Left ventricle myocardium inferior (tissue), 1 donor: ENCODE measurements at places on chromosomes 16 and 17. TPM values are rescaled to one million over a fixed set of nuclear protein-coding genes. Genes with fewer than 3 reads are reported as not detected.

- H3K27me3 ChIP-seq, result no peaks in the 10 kb centered on the region
- no peaks in the 10 kb centered on the region for H3K4me1 ChIP-seq
- no peak overlapping the region for H3K4me3 ChIP-seq
- no peak for DNase-seq
- H3K27ac ChIP-seq, result no peak overlapping the region
Measured at GRCh38 chr17:70493277-70493874, 324.0 kb downstream of the KCNJ2 start.

DNA sequence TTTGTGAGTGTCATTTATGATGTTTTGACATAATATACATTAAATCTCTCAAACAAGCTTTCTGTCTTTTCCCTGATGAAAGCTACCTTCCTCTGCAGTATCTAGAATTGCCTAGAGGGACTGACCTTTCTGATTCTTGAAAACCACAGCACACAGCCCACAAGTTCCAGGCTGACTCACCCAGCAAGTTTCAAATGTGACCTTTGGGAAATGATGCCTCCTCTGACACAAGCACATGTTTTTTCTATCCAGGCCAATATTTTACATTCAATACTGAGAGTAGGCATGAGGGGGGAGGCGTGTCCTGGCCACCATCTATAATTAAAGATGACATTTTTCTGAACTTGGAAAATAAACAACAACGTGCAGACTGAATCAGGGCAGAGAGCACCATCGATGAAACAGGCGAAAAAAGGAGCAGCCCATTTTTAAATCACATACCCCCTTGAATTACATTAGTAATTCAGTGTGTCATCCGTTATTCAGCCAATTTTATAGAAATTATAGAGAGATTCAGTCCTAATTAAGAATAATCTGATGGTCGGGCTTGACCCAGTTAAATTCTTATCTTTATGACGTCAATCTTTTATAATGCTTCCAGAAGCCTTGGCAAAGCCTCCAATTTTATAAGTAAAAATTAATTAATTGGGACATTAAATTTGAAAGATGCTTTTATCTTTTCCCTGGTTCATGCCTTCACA lies 292.6 kb upstream of the CDH11 start:
- H3K4me1 ChIP-seq, result no peaks in the 10 kb centered on the region
- no peak for DNase-seq
- no peak overlapping the region for H3K4me3 ChIP-seq
- H3K27me3 ChIP-seq, result no peaks in the 10 kb centered on the region

GRCh38 chr16:68089067-68089466 lies 3.9 kb downstream of the NFATC3 start:
- H3K27me3 ChIP-seq, result no peaks in the 10 kb centered on the region
- H3K4me1 ChIP-seq, result peaks cover 96% of the 10 kb centered on the region
- H3K36me3 ChIP-seq, result no peaks in the 10 kb centered on the region
- no peak overlapping the region for H3K4me3 ChIP-seq
- H3K27ac ChIP-seq, result no peak overlapping the region

DNA sequence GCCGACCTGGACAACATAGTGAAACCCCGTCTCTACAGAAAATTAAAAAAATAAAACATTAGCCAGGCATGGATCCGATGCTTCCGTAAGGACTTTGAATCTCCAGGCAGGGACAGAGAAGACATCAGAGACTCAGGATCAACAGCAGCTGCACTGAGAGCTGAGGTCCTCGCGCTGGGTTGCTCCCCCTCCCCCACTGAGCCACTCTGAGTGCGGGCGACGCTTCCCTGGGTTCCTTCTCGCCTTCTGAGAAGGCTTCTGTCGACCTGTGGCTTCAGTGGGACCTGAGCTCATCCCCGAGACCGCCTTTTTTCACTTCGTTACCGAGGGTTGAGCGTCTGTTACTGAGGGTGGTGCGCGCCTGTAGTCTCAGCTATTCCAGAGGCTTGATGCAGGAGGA lies 20.4 kb downstream of the ACTG1 start:
- peaks cover 25% of the 10 kb centered on the region for H3K4me1 ChIP-seq
- H3K36me3 ChIP-seq, result no peaks in the 10 kb centered on the region
- DNase-seq, result no peak
- H3K27ac ChIP-seq, result no peak overlapping the region
- H3K4me3 ChIP-seq, result no peak overlapping the region

DNA sequence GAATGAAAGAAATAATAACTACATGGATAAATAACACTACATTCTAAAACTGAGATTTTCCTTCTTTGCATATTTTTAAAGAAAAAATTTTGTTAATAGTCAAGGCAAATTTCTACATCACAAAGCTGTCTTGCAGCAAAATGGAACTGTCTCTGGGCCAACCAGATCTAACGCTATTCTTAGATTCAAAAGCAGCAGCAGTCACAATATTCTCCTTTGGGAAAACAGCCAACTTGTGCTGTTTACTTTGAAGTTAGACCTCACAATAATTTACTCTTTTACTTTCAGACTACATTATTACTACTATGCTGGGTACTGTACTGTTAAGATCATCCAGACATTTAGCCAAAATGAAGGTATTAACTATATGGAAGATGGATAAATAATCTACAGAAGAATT lies 189.1 kb downstream of the CEP112 start:
- no peak overlapping the region for H3K27ac ChIP-seq
- no peak for DNase-seq
- H3K36me3 ChIP-seq, result peaks cover 7% of the 10 kb centered on the region
- H3K27me3 ChIP-seq, result no peaks in the 10 kb centered on the region

- peaks cover 32% of the 10 kb centered on the region for H3K36me3 ChIP-seq
- H3K27me3 ChIP-seq, result no peaks in the 10 kb centered on the region
Measured at GRCh38 chr16:70770626-70771552, 30.1 kb downstream of the VAC14 start.

DNA sequence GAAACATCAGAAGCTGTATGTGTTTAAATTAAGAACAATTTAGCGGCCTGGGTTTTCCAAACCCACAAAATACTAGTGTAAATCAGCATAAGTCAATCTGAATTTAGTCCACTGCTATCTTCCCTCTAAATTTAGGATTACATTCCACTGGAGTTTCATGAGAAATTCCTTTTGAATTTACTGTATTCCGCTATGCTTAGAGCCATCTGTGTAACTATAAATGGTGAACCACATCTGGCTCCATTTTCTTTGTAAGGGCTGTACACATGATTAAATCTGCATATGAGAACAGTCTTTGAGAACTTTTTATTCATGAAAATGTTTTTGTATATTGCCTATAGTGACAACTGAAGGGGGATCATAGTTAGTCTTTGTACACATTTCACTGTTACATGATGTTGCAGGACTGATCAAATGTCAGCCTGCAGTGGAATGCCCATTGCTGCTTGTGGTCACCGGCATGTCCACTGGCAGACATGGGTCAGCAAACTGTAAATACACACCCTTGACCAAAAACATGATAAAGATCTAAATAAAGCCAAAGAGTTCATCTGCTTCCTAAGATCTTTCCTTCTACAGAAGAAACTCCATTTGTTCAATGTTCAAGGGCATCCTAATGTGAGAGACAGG lies 36.8 kb downstream of the RPGRIP1L start:
- no peak overlapping the region for H3K27ac ChIP-seq
- no peak for DNase-seq
- no peaks in the 10 kb centered on the region for H3K27me3 ChIP-seq
- H3K4me1 ChIP-seq, result peaks cover 19% of the 10 kb centered on the region

- no peak overlapping the region for H3K27ac ChIP-seq
- H3K36me3 ChIP-seq, result no peaks in the 10 kb centered on the region
- H3K4me1 ChIP-seq, result no peaks in the 10 kb centered on the region
- H3K4me3 ChIP-seq, result no peak overlapping the region
- H3K27me3 ChIP-seq, result no peaks in the 10 kb centered on the region
Measured at GRCh38 chr16:59964232-59964924, 1230.3 kb upstream of the GOT2 start.

DNA sequence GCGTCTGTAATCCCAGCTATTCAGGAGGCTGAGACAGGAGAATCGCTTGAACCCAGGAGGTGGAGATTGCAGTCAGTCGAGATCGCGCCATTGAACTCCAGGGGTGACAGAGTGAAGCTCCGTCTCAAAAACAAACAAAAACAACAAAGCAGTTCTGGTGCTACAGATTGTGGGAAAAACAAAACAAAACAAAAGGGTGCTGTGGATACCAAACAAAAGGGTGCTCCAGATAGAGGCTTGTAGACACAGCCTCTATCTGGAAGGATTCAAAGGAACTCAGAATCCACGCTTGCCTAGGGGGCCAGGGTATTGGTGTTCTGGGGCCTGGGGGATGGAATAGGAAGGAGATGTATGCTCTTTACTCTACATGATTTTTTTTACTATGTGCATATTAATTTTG lies 2.5 kb downstream of the MYLK3 start:
- no peaks in the 10 kb centered on the region for H3K36me3 ChIP-seq
- DNase-seq, result no peak
- H3K27me3 ChIP-seq, result peaks cover 3% of the 10 kb centered on the region
- H3K4me1 ChIP-seq, result peaks cover 56% of the 10 kb centered on the region

DNA sequence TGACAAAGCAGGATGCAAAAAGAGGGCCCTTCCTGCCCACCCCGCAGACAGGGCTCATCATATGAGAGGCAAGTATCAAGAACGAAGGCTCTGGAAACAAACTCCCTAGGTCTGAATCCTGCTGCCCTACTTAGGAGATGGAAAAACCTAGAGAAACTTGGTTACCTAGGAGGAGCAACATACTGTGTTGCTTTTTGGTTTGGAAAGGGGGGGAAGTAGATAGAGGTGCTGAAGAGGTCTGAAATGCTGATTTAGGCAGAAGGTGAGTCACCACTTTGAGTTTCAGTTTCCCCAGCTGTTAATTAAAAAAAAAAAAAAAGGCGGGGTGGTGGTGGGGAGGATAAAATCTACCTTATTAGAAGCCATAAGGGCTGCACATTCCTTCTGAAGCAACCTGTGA lies 1.5 kb downstream of the N4BP1 start:
- peaks cover 92% of the 10 kb centered on the region for H3K4me1 ChIP-seq
- DNase-seq, result no peak
- peak overlapping the region; percentile 95 for H3K4me3 ChIP-seq
- H3K27ac ChIP-seq, result peak overlapping the region; percentile 95

DNA sequence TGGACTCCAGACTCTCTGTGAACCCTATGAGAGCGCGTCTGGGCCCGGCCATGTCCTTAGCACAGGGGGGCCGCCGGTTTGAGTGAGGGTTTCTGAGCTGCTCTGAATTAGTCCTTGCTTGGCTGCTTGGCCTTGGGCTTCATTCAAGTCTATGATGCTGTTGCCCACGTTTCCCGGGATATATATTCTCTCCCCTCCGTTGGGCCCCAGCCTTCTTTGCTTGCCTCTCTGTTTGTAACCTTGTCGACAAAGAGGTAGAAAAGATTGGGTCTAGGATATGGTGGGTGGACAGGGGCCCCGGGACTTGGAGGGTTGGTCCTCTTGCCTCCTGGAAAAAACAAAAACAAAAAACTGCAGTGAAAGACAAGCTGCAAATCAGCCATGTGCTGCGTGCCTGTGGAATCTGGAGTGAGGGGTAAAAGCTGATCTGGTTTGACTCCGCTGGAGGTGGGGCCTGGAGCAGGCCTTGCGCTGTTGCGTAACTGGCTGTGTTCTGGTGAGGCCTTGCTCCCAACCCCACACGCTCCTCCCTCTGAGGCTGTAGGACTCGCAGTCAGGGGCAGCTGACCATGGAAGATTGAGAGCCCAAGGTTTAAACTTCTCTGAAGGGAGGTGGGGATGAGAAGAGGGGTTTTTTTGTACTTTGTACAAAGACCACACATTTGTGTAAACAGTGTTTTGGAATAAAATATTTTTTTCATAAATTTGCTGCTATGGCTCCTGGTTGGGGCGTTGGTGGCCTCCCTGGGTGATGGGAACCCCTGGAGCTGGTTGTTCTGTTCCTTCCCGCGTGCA lies 23.1 kb downstream of the STAT5A start:
- peak; percentile 88 for DNase-seq
- no peaks in the 10 kb centered on the region for H3K27me3 ChIP-seq
- H3K36me3 ChIP-seq, result peaks cover 69% of the 10 kb centered on the region
- peak overlapping the region; percentile 50 for H3K4me3 ChIP-seq

DNA sequence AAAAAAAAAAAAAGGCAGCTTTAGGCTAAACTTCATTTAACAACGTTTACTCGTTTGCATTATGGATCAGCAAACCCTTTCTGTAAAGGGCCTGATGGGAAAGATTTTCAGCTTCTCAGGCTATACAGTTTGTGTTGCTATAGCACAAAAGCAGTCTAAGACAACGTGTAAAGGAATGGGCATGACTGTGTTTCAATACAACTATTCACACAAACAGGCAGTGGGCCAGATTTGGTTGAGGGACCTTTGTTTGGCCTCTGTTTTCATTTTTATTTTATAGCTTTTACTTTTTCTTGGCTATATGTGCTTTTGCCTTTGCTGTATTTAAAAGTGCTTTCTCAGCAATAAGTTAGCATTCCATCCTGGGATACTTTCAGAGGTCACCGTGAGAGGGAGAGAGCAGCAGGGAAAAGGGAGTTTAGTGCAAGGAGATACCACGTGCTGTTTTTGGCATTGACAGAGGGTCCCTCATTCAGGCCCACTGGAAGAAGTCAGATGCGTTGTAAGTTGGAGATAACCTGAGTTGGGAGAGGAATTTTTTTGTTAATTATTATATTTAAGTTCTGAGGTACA lies 335.6 kb downstream of the UTP18 start:
- H3K4me3 ChIP-seq, result no peak overlapping the region
- H3K4me1 ChIP-seq, result no peaks in the 10 kb centered on the region
- peaks cover 16% of the 10 kb centered on the region for H3K27me3 ChIP-seq
- no peak overlapping the region for H3K27ac ChIP-seq

DNA sequence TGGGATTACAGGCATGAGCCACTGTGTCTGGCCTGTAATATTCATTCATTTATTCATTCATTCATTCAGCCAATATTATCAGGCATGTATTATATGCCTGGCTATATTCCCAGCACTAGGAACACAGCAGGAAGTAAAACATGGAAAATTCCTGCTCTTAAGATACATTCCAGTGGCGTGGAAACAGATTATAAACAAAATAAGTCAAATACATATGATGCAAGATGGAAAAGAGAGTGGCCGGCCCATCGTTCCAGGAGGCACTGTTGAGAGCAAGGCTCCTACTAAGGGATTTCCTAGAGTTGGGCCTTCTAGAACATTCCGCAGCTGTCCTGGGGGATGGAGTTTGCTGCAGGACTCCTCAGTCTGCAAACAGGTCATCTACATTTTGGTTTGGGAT lies 17.7 kb downstream of the ADCY9 start:
- DNase-seq, result no peak
- H3K4me3 ChIP-seq, result no peak overlapping the region
- H3K4me1 ChIP-seq, result peaks cover 52% of the 10 kb centered on the region
- H3K27ac ChIP-seq, result no peak overlapping the region

Gene TBC1D26
- not detected for total RNA-seq

Gene ZG16
- total RNA-seq, result not detected

Gene CETP
- 0.16 TPM for total RNA-seq

Gene ASGR2
- 0.22 TPM for total RNA-seq

Gene DCAF7
- 45.7 TPM for total RNA-seq

Gene AOC3
- 7.6 TPM for total RNA-seq

Gene APOH
- total RNA-seq, result not detected

Gene PHF23
- 22.0 TPM for total RNA-seq
